ENCODE measurements at places on chromosomes 12 and 14. TPM values are rescaled to one million over a fixed set of nuclear protein-coding genes. Genes with fewer than 3 reads are reported as not detected.

The ANKRD52 gene
- 36.4 TPM for total RNA-seq

The C14orf93 gene
- total RNA-seq = 3.8 TPM

The CD163 gene
- not detected for total RNA-seq

The RASSF9 gene
- total RNA-seq = 0.53 TPM

The ULK1 gene
- 41.2 TPM for total RNA-seq

The NXPH4 gene
- 6.8 TPM for total RNA-seq

The LMO3 gene
- total RNA-seq = not detected

The MAP3K12 gene
- 14.9 TPM for total RNA-seq

The KRT82 gene
- total RNA-seq = not detected

The MYBPC1 gene
- not detected for total RNA-seq

The CPSF2 gene
- total RNA-seq = 45.3 TPM

The POTEM gene
- total RNA-seq = not detected

The FRS2 gene
- total RNA-seq = 11.3 TPM

The SLC11A2 gene
- 17.0 TPM for total RNA-seq

The EIF2S3B gene
- 0.60 TPM for total RNA-seq

The GPD1 gene
- 0.19 TPM for total RNA-seq

The KRT6A gene
- total RNA-seq = 0.74 TPM

The TSHR gene
- total RNA-seq = not detected

The LALBA gene
- total RNA-seq = not detected

The OR11H12 gene
- total RNA-seq = not detected

The ABCD4 gene
- 33.0 TPM for total RNA-seq

The CLEC6A gene
- not detected for total RNA-seq

The NFATC4 gene
- 0.67 TPM for total RNA-seq

The COX8C gene
- not detected for total RNA-seq

The KERA gene
- not detected for total RNA-seq

The AVPR1A gene
- total RNA-seq = not detected

The TRAFD1 gene
- 19.0 TPM for total RNA-seq

The OVCH1 gene
- total RNA-seq = not detected

The PTCSC3 gene
- total RNA-seq = not detected

The HOXC12 gene
- total RNA-seq = not detected

The ASB8 gene
- 16.6 TPM for total RNA-seq

The METTL3 gene
- 48.2 TPM for total RNA-seq

The PLEKHG7 gene
- total RNA-seq = 0.10 TPM

The KCNA5 gene
- total RNA-seq = not detected

The CLEC4E gene
- total RNA-seq = not detected

The CCDC184 gene
- total RNA-seq = 3.4 TPM

The MFAP5 gene
- 0.36 TPM for total RNA-seq

The LHX5 gene
- total RNA-seq = not detected

The SVOP gene
- not detected for total RNA-seq

Measured in A549 treated with RU486 at 1 μM for 4 hours (cell line).